Coronary artery (tissue), 2 donors: ENCODE measurements at places on chromosomes 3 and 15.

DNA sequence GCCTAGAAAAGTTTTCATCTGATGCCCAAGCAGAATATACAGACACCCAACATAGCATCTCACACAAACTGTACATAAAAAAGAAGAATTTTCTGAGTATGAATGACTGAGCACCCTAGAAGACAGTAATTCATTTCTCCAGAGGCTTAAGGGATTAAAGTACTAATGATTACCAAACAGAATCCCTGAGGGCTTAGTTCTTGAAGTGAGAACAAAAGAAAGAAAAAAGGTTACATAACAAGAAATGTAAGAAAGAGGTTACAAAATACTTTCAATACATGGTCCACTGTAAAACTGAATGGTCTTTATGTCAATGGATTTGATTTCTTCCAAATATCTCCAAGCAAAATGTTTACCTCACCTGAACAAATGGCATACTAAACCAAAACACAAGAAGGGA, 9.1 kb upstream of the NEK10 start:
- no peak for DNase-seq

DNA sequence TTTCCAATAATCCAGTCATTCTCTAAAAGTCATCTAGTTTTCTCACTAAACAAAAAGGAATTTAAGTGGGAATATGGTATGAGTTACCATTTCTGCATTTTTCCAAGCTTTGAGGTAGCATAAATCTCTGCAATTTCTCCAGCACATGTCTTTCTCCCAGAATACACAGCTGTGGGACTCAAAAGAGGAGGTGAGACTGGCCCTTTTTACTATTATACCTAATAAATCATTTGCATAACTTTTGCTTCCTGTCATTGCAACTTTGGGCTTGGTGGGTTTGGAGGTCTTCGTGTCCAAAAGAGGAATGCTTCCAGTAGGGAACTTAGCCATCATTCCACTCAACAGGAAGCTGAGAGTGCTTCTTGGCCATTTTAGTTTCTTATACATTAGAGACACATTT, 94.8 kb downstream of the FMN1 start:
- DNase-seq, result no peak

- no peak for DNase-seq
Measured at GRCh38 chr15:42158941-42159340, 2.5 kb upstream of the PLA2G4F start.

DNA sequence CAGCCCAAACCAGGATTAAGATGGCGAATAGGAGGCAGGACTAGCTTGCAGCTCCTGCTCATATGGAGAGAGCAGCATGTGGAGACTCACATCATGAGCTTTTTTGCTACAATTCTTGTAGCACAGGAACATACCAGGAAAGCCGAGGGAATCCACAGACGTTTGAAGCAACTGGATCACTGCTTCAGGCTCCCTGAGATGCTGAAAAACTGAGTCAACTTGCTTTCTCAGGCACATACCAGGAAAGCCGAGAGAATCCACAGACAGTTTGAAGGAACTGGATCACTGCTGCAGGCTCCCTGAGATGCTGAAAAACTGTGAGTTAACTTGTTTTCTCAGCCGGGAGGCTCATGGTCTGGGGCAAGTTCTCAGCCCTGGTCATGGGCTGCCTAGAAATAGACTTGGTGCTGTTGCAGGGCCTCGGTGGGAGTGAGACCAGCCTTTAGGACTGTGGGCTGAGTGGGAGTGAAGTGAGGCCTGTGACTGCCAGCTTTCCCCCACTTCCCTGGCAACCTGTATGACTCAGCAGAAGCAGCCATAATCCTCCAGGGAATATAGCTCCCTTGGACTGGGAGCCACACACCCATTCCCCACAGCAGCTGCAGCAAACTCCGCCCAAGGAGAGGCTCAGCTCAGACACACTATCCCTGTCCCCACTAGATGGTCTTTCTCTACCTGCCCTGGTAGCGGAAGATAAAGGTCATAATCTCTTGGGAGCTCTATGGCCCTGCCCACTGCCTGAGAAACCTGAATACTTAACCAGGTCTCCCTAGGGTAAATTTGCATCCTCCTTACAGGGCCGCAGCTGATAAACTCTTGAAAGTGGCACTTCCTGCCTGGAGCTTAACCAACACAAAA, 51.9 kb upstream of the PFN2 start:
- no peak for DNase-seq

- DNase-seq, result no peak
Measured at GRCh38 chr3:6526861-6527260, 334.1 kb upstream of the GRM7 start.

GRCh38 chr15:80697075-80697685, 2.1 kb downstream of the ABHD17C start:
- no peak for DNase-seq

GRCh38 chr15:49468481-49468839, 45.4 kb downstream of the FGF7 start:
- DNase-seq, result no peak

- no peak for DNase-seq
Measured at GRCh38 chr15:52408823-52409222, 113.2 kb upstream of the MYO5C start.

GRCh38 chr15:33114374-33114717, 80.2 kb downstream of the FMN1 start:
- no peak for DNase-seq

GRCh38 chr15:50289749-50290148, 24.2 kb upstream of the HDC start:
- no peak for DNase-seq

DNA sequence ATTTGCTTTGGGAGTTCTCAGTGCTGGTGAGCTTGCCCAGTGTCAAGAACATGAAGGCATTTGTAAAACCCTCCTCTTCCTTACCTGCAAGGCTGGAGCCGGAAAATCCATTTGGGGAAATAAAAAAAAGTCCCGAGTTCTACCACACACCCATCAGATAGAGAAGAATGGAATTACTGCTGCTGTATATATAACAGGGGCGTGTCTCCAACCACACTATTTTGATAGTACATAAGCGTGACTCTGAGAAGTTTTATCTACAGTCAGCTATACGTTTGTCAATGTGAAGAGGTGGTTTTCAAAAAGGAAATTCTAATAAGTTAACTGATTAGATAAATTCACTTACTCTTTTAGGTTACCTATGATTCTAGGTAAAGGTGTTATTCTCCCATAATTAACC, 1.3 kb upstream of the CPA3 start:
- DNase-seq, result no peak

- DNase-seq, result no peak
Measured at GRCh38 chr3:159378396-159379194, 576.7 kb downstream of the MFSD1 start.

DNA sequence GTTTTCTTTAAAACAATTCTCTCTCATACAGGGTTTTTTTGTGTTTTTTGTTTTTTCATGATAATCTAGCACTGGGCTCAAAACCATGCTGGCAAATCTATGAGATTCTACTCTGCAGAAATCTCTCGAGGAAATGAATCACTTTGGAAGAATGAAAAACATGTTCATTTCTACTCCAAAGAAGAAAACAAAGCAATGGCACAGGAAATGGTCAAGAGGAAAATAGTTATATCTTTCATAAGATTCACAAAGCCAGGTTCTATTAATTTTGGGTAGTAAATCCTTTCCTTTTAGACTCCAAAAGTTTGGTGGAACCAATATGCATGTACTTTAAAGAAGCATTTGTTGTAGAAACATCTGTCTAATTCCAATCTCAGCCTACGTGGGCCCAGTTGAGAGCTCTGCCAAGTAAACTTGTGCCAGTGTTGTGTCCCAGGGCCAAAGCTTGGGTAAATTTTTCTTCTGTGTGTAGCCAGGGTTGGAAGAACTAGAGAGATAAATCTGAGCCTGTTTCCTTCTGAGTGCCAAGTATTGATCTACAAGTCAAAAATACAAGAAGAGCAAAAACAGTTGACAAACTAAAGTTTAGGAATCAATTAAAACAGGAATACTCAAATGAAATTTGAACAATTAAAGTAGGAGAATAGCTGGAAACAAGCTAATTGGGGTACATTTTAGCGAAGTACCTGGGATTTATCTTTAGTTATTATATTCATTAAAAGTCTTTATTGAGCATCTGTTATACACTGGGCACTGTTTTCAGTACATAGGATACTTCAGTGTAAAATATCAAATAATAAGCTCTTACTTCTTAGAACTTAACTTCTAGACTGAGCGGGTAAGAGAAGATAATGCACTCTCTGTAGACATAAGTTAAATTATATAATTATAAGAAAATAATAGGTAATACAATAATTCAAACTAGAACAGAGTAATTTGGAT, 657.5 kb upstream of the NECTIN3 start:
- no peak for DNase-seq
